Heart left ventricle (tissue), 16 donors: ENCODE measurements at places on chromosomes 5 and 9.

- no peak for DNase-seq
Measured at GRCh38 chr5:150124111-150124557, 31.5 kb downstream of the PDGFRB start.

DNA sequence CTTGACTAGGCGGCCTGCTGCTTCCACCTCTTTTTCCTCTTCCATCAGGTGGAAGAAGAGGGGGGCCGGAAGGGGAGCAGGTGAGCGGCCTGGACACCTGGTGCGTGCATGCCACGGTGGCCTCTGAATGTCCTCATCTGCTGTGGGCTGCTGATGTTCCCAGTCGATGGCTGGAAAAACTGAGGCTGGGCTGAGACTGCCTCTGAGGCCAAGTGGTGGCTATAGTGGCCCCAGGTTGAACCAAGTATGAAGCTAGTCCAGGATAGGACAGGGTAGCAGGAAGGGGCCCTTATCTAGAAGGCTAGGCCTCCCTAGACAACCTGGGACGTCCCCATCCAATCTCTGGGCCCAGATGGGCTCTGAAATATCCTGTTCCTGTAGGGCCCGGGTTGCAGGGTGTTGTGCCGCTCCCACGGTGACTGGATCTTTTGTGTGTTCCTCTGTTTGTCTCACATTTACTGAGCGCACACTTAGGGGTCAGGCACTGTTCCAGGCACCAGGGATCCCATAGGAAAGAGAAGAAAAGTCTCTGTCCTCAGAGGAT is 753 bp upstream of the NR5A1 start:
- no peak for DNase-seq

DNA sequence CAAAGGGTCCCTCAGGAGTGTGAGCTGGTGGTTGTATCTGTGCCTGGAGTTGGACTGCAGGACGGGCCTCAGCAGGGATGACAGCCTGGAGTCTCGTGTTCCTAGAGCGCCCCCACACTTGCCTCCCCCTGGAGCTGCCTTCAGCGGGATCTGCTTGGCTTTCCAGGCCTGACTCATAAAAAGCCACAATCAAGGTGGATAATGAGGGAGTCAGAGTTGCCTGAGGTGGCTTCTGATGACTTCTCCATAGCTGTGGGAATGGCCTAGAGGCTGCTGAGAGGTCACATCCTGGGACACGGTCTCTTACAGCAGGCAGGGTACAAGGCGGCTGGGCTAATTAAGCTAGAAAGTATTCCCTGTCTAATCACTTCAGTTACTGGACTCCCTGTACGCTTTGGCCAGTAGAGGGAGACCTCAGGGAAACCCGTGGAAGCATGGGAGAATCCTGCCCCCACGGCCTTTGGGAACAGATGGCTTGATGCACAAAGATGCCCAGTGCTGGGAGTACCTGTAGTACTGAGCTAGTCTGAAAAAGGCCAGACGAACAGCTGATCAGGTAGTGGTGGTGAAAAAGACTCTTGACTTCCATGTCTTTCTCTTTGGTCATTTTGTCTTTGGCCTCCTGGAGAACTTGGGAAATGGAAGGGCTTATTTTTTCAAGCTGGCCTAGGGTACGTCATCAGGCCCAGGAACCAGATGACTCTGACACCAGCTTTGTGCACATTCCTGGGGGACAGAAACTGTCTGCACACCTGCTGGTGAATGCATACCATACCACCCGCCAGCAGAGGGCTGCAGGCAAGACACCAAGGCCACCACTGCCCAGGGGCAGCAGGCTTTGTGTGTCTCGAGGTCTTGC is 16.1 kb upstream of the FRRS1L start:
- no peak for DNase-seq

DNA sequence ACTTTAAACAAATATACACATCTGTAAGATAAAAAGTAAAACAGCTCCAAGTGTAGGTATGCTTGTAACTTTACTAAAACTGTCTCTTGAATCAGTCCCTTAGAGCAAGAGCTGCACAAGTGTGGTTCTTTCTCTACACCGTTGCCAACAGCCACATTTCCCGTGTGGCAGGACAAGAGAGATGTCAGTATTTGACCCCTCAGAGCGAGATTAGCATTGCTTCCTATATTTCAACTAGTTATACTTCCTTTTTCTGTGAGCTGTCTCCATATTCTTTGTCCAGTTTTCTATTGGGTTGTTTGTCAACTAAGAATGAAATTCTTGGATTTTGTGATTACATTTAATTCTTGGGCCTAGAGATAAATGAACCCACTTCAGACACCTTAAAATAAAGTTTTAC is 8.0 kb downstream of the PLIN2 start:
- DNase-seq = no peak

DNA sequence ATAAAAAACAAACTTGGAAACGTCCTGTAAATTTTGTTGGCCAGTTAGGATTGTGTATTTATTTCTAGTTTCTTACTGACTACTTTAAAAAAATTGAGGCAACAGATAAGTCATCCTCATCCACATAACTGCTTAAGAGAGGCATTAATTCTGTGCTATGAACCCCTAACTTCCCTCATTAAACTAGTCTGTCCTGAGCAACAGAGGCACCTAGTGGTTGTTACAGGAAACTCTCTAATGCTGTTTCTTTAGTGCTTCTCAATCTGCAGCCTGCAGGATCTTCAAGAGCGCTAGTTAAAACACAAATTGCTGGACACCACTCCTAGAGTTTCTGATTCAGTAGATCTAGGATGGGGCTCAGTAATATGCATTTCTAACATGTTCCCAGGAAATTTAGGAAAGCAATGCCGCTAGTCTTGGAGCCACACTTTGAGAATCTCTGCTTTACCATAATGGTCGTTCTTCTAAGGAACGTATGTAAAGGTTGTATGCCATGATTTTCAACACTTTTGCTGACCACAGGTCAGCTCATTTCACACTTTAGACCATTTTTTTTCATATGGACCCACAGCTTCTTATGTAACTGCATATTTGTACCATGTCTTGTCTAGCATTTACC is 410.1 kb upstream of the SMARCA2 start:
- DNase-seq = no peak

DNA sequence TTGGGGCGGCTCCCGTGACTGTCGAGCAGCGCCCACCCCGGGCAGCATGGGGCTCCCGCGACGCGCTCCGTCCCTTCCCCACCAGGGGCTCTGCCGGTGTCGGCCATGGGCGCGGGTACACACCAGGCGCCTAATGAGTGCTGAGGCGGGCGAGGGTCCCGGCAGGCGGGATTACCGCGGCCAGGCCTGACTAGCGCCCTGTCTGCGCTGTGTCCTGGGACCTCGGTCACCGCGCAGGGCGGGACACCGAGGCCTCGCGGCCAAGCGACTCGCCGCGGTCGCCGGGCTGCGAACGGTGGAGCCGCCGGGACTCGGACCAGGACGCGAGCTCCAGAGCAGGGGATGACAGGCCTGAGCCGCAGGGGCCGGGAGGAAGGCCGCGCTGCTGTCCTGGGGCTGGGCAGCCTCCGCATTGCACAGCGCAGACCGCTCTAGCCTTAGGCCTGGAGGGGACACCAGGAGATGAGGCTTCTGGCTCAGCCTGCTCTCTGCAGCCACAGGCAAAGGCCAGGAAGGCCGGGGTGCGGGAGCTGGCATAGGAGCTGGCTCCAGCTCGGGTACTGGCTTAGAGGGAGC is 14.1 kb downstream of the LCN10 start:
- no peak for DNase-seq

- no peak for DNase-seq
Measured at GRCh38 chr9:91522481-91522880, 98.8 kb upstream of the NFIL3 start.

- no peak for DNase-seq
Measured at GRCh38 chr5:68454766-68455165, 239.2 kb downstream of the PIK3R1 start.

- DNase-seq = no peak
Measured at GRCh38 chr5:112366987-112367386, 52.1 kb downstream of the EPB41L4A start.

- peak; percentile 42 for DNase-seq
Measured at GRCh38 chr9:2493109-2493508, 128.5 kb upstream of the VLDLR start.

- no peak for DNase-seq
Measured at GRCh38 chr9:37338218-37338617, 84.3 kb upstream of the GRHPR start.
